ENCODE measurements at places on chromosomes 12 and 14. TPM values are rescaled to one million over a fixed set of nuclear protein-coding genes. Genes with fewer than 3 reads are reported as not detected.

Gene DIO3
- 2.9 TPM for polyA plus RNA-seq

Gene P2RX2
- 0.23 TPM for polyA plus RNA-seq

Gene KRT75
- polyA plus RNA-seq: not detected

Gene PLEKHD1
- 0.89 TPM for polyA plus RNA-seq

Gene ACVRL1
- polyA plus RNA-seq: 51.6 TPM

GRCh38 chr12:94133964-94134795, 14.2 kb upstream of the PLXNC1 start:
- DNase-seq: peak; percentile 74

GRCh38 chr14:96693987-96694386, 103.2 kb upstream of the VRK1 start:
- no peak for DNase-seq

DNA sequence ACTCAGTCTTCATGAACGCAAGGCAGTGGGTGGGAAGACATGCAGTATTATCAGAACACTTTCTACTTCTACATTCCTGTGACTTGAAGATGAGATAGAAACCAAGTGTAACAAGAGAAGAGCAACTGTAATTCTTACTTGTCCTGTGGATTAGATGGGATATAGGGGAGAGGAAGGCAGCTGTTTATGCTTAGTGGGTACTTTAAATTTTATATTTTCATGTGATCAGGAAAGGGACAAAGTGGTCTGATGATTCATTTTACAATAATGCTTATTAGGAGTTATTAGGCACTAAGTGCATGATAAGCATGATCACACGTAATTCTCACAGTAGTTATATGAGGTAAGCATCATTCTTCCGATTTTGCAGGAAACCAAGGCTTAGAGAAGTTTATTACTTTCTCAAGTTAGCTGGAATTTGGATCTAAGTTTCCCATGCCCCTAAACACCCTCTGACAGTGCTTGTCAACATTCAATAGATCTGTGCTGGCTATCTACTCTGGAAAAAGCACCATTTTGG, 52.7 kb downstream of the PTGER2 start:
- DNase-seq: no peak

DNA sequence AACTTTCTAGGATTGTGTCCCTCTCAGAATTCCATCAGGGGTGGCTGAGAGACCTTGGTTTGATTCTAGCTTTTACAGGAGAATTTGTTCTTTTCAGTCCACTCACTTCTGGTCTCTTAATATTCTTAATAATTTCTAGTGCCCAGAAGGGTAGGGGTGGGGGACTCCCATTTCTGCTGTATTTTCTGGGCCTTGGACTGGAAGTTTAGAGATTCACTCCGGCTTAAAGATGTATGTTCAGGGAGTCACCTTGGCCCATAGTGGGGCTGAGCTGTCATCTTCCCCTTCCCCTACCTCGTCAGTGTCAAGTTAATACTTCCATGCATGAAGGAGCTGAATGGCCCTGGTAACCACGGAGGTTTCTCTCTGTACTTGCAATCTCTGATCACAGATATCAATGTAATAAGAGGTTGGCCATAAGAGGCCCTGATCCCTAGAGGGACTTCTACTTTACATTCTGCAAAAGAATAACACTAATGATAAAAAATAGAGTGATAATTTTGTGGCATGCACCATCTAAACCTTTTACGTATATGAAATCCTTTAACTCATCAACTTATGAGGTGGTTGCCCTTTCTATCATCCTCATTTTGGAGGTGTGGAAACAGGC, 6.7 kb downstream of the KRT81 start:
- DNase-seq: no peak

GRCh38 chr12:66550626-66551025, 128.2 kb downstream of the GRIP1 start:
- DNase-seq: no peak

GRCh38 chr14:63737582-63738006, 9.7 kb upstream of the SGPP1 start:
- no peak for DNase-seq

Measured in muscle of leg (tissue), 16 donors.